Gastroesophageal sphincter (tissue), 4 donors: ENCODE measurements at places on chromosomes 4 and X. TPM values are rescaled to one million over a fixed set of nuclear protein-coding genes. Genes with fewer than 3 reads are reported as not detected.

Gene ZNF185
- total RNA-seq = 4.2 TPM

DNA sequence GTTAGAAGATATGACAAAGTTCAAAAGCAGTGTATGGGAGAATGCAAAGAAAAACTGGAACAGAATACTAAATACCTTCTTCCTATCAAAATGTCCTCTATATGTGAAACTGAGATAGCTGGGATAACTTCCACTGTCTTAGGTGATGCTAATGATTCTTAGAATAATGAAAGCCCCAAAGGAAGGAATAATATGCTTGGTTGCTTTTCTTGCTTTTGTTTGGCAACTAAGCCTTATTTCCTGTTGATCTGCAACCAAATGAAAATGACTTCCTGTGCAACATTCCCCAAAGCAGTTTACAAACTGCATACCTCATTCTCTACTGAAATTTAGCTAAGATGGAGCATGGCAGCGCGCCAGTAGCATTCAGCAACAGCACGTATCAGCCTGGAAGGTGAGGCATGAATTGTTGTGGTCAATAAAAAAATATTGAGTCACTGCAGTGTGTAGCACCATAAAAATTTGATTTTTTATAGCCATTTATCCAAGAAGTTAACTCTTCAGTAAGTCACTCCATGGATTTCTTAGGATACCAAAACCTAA, 18.7 kb downstream of the NDNF start:
- ATAC-seq = no peak

DNA sequence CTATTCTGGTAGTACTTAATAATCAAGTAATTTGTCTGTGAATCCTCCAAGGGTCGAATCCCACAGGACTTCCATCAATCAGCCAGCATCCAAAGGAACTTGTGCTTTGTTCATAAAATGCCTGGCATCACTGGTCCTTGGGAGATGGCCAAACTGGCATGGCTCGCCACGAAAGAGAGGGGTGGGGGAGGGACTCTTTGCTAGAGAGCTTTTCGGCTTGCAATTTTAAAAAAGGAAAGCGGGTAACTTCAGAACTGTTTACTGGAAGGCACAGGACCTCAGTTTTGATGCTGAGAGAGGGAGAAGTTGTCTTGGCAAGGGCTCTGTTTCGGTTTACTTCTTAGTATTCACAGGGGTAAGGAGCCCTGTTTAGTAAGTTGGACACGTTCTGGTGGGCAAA, 79.4 kb upstream of the FHL1 start:
- no peak for ATAC-seq

- ATAC-seq = no peak
Measured at GRCh38 chr4:40713798-40714197, 36.0 kb upstream of the NSUN7 start.

GRCh38 chrX:46408553-46409407, 136.4 kb downstream of the ZNF674 start:
- no peak for ATAC-seq

Gene FGF13
- total RNA-seq = 14.7 TPM

DNA sequence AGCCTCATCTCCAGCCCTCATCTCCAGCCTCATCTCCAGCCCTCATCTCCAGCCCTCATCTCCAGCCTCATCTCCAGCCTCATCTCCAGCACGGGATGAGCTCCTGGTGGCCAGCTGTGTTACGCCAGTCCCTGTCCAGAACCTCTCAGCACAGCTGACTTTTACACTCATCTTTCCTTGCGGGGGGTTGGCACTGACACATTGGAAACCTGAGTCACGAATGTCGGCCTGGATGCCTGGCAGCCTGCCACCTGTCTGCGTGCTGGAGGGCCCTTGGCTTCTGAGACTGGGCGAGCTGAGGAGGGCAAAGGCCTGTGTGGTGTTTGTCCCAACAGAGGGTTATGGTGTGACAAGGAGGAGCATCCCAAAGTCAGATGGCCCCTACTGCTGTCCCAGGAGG, 66.1 kb upstream of the HGFAC start:
- ATAC-seq = no peak

DNA sequence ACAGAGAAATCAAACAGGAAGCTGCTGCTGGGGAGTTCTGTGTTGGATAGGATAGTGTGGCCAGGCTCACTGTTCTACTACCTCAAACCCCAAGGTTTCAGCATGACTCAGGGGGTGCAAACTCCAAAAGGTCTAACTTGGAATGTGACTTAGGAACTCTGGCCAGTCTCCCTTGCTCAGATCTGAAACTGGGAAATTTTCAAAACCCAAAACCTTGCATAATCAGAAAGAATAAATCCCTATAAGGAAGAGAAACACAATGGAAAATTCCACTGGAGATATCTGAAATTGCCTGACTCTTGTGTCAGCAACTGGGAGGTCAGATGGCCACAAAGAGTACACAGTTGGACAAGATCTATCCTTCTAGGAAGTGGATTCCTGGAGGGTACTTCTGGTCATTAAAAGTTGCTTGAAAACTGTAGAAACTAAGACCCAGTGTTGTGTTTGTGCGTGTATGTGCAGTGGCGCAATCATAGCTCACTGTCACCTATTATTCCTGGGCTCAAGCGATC, 58.0 kb downstream of the PPEF2 start:
- ATAC-seq = peak; percentile 70

DNA sequence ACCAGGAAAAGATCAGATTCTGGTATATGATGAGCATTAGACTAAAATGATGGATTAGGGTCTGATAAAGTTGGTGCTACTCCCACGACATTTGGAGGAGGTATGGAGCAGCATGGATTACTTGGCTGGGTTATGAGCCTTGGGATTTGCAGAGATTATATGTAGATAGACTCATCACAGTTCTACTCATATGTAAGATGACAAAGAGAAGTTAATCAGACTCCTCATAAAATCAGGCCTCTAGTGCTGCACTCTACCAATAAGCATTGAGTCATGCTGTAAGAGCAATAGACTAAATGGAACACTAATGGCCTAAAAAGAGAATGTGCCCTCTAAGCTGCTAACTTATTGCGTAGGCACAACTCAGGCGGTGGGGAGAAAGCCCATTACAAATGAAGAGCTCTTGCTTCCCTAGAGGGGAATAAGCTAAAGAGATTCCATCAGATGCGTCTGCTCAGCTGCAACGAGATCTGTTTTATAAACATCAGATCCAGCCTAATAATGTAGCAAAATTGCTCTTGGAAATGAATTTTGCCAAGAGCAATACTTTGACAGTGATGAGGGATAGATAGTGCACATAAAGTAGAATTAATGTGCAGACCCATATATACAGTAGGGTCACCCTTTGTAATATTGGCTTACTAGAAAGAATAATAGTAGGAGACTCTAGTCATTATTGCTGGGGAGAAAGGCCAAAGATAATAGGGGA, 17.5 kb downstream of the LIAS start:
- no peak for ATAC-seq

Gene FAT4
- 44.0 TPM for total RNA-seq

GRCh38 chrX:56968980-56969379, 26.4 kb downstream of the SPIN3 start:
- ATAC-seq = no peak

Gene MAGEB3
- total RNA-seq = not detected

- ATAC-seq = no peak
Measured at GRCh38 chrX:4805502-4805901, 1092.1 kb upstream of the PRKX start.
